Heart right ventricle (tissue), 16 donors: ENCODE measurements at places on chromosomes 16 and 17. TPM values are rescaled to one million over a fixed set of nuclear protein-coding genes. Genes with fewer than 3 reads are reported as not detected.
A peak's percentile ranks its signal among the peaks of the same experiment; 100 is the strongest.

DNA sequence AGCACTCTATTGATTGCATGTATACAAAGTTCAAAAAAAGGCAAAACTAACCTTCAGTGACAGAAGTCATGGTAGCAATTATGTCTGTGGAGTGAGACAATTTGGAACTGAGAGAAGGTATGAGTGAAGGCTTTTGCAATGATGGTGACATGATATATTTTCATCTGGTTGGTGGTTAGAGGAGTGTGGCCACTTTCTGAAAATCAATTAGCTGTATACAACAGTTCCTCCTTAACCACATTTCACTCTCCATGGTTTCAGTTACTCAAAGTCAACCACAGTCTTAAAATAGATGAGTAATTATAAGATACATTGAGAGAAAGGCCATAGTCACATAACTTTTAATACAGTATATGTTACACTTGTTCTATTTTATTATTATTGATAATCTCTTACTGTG, 26.2 kb downstream of the ADAMTS18 start:
- H3K36me3 ChIP-seq = no peaks in the 10 kb centered on the region
- no peak overlapping the region for H3K27ac ChIP-seq
- H3K4me3 ChIP-seq = no peak overlapping the region
- no peaks in the 10 kb centered on the region for H3K4me1 ChIP-seq
- DNase-seq = no peak
- no peaks in the 10 kb centered on the region for H3K27me3 ChIP-seq

DNA sequence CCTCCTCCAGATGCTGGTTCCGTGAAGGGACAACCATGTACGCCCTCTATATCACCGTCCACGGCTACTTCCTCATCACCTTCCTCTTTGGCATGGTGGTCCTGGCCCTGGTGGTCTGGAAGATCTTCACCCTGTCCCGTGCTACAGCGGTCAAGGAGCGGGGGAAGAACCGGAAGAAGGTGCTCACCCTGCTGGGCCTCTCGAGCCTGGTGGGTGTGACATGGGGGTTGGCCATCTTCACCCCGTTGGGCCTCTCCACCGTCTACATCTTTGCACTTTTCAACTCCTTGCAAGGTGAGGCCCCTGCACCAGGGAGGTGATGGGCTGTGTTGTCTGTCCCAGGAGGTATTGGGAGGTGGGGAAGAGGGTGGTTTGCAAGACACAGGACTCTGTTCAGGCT, 9.0 kb upstream of the DRC7 start:
- H3K36me3 ChIP-seq = no peaks in the 10 kb centered on the region
- H3K27ac ChIP-seq = no peak overlapping the region
- no peaks in the 10 kb centered on the region for H3K4me1 ChIP-seq
- no peaks in the 10 kb centered on the region for H3K27me3 ChIP-seq
- H3K4me3 ChIP-seq = no peak overlapping the region

DNA sequence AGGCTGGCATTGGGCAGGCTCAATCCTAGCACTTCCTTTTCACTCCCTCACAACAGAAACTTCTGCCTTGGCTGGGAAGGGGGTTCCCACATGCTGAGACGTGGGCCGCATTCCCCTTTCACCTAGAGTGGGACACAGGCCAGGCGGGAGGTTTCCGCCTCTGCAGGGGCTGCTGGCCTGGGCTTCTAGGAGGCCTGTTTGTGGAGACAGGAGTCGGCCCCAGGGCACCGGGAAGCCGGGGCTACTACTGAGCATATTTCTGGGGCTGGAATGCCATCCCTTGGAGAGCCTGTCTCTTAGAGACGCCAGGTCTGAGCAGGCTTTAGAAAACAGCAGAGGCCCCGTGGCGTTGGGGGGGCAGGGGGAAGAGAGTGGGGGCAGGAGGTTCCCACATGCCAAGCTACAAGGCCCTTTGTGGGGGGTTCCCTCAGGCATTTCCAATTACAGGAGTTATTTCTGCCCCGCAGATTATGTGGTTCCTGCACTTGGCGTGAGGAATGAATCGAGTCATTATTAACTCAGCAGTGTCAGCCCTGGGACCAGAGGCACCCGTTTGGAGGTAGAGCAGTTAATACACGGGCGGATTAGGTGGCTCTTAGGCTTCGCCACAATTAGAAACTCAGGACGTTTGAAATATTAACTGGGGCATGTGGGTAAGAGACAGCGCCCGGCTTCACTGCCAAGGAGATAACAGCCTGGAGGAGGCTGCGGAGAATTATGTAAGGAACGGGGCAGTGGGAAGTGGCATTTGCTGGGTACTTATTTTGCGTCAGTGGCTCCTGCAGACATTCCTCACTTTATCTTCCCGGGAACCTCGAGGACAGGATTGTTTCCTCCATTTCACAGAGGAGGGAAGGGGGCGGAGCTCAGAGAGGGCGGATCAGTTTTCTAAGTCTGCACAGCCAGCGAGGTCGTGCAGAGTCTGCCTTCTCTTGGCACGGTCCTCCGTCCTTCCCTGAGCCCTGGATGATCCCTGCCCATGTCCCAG, 162.5 kb downstream of the MAF start:
- H3K36me3 ChIP-seq = no peaks in the 10 kb centered on the region
- peak overlapping the region; percentile 58 for H3K27ac ChIP-seq
- H3K27me3 ChIP-seq = no peaks in the 10 kb centered on the region
- no peak for DNase-seq
- H3K4me1 ChIP-seq = peaks cover 14% of the 10 kb centered on the region
- H3K4me3 ChIP-seq = no peak overlapping the region

GRCh38 chr16:10100829-10101228, 81.4 kb downstream of the GRIN2A start:
- no peaks in the 10 kb centered on the region for H3K4me1 ChIP-seq
- no peaks in the 10 kb centered on the region for H3K36me3 ChIP-seq
- DNase-seq = no peak
- no peak overlapping the region for H3K27ac ChIP-seq
- H3K27me3 ChIP-seq = peaks cover 7% of the 10 kb centered on the region

- H3K4me1 ChIP-seq = peaks cover 3% of the 10 kb centered on the region
- H3K4me3 ChIP-seq = no peak overlapping the region
Measured at GRCh38 chr17:56624912-56625311, 31.4 kb downstream of the NOG start.

DNA sequence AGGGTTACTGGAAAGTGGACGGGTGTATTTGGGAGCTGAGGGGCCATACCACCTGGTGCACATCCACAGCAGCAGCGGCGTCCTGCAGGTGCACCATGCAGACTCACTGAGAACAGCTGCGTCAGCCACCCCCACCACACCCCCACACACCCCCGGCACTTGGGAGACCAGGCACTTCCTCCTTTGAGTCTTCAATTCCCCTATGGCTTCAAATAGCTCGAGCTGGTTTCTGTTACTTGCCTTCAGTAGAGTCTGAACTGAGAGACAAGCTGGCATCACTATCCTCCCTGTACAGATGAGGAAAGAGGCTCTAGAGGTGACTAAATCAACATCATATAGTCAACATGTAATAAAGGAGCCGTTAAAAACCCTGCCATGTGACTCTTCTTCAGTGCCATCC, 15.4 kb downstream of the CUEDC1 start:
- H3K27ac ChIP-seq = no peak overlapping the region
- no peaks in the 10 kb centered on the region for H3K27me3 ChIP-seq
- no peaks in the 10 kb centered on the region for H3K36me3 ChIP-seq
- peaks cover 47% of the 10 kb centered on the region for H3K4me1 ChIP-seq
- H3K4me3 ChIP-seq = no peak overlapping the region
- peak; percentile 47 for DNase-seq

DNA sequence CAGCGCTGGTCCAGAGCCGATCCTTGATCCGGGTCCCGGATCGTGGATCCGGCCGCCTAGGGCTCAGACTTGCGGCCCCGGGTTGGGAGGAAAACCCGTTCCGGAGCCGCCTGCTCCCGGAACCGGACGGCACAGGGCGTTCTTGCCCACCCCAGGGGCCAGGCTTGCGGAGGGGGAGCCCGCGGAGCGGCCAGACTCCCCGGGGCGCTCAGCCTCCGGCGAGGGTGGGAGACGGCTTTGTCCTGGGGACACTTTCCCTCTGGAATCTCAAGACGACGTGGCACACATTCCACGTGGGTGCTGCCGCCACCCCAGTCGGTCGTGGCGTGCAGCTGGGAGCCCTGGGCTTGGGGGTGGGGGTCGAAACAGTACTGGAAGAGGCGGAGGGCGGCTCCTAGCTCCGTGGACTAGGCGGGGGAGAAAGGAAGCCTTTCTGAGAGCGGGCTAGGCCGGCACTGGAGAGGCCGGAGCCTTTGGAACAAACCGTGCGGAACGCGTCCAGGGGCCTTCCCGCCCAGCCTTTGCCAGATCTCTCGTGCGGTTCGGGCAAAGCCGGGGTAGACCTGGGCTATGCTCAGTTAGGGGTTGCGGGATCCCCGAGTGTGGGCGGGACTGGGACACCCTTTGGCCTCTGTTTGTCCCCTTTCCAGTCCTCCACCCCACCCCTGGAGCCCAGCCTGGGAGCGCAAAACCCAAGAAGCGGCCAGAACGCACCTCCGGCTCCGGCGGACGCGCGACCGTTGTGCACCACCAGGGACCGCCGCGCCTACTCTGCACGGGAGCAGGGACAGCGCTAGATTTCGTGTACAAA, 26.5 kb downstream of the SREBF1 start:
- DNase-seq = peak; percentile 56
- peaks cover 58% of the 10 kb centered on the region for H3K4me1 ChIP-seq
- no peaks in the 10 kb centered on the region for H3K27me3 ChIP-seq
- no peaks in the 10 kb centered on the region for H3K36me3 ChIP-seq

DNA sequence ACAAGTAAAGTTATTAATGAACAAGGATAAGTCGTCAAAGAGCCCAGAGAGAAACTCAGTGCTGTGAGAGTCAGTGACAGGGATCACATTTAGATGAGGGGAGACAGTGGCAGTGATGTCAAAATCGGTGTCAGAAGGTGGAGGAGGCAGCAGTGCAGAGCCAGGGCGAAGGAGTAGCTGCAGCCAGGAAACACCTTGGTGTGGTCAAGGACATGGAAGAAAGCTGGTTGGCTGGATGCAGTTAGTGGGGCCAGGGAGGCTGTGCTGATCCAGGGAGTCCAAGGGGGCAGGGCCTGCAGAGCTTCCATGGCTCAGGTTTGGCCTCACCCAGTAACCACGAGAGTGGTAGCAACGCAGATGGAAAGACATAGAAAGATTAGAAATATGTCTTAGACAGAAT, 50.7 kb upstream of the ADORA2B start:
- H3K27me3 ChIP-seq = no peaks in the 10 kb centered on the region
- H3K4me3 ChIP-seq = no peak overlapping the region
- no peaks in the 10 kb centered on the region for H3K36me3 ChIP-seq
- H3K4me1 ChIP-seq = no peaks in the 10 kb centered on the region
- DNase-seq = no peak
- H3K27ac ChIP-seq = no peak overlapping the region

DNA sequence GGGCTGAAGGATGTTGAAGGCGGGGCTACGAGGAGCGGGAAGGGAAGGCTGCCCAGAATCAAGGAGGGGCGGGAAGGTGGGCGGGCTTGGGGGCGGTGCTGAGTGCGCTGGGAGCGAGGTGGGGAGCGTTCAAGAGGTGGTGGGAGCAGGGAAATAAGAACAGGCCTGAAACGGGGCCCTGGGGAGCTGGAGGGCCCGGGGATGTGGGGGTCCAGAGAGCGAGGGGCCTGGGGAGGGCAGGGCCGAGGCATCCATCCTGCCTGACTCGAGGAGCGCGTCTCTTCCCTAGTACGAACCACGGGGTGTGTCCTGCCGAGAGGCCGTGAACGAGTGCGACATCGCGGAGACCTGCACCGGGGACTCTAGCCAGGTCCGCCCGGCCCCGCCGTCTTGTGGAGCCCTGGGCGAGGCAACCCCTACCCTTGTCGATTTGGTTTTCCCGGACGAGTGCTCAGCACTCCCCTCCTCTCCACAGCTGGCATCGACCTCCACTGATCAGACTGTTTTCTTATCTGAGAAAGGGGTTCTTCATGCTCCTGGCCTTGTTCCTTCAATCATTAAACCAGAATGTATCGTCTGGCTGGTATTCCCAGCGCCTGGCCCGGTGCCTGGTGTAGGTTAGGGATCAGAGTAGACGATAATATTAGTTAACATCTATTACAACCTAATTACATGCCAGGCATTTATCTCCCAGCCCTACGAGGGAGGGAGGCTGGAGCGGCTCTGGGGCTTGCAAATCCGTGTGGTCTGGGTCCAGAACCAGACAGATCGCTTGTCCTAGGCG, 17.2 kb downstream of the ADAM11 start:
- H3K4me3 ChIP-seq = peak overlapping the region; percentile 64
- peaks cover 4% of the 10 kb centered on the region for H3K4me1 ChIP-seq
- H3K27me3 ChIP-seq = peaks cover 22% of the 10 kb centered on the region
- DNase-seq = no peak
- H3K27ac ChIP-seq = peak overlapping the region; percentile 36

GRCh38 chr17:43599835-43600234, 53.7 kb upstream of the ETV4 start:
- DNase-seq = no peak
- no peak overlapping the region for H3K4me3 ChIP-seq
- H3K4me1 ChIP-seq = peaks cover 2% of the 10 kb centered on the region
- H3K36me3 ChIP-seq = no peaks in the 10 kb centered on the region

The SRCIN1 gene
- 1.5 TPM for total RNA-seq

The HBA1 gene
- total RNA-seq = 248 TPM

The FOXK2 gene
- 28.7 TPM for total RNA-seq

The CSH2 gene
- not detected for total RNA-seq

The PIK3R5 gene
- total RNA-seq = 0.99 TPM

The BAHCC1 gene
- 9.3 TPM for total RNA-seq

The TNFSF12 gene
- 23.3 TPM for total RNA-seq

The CCDC144A gene
- 2.3 TPM for total RNA-seq
